ENCODE measurements at places on chromosomes 12 and 14.

DNA sequence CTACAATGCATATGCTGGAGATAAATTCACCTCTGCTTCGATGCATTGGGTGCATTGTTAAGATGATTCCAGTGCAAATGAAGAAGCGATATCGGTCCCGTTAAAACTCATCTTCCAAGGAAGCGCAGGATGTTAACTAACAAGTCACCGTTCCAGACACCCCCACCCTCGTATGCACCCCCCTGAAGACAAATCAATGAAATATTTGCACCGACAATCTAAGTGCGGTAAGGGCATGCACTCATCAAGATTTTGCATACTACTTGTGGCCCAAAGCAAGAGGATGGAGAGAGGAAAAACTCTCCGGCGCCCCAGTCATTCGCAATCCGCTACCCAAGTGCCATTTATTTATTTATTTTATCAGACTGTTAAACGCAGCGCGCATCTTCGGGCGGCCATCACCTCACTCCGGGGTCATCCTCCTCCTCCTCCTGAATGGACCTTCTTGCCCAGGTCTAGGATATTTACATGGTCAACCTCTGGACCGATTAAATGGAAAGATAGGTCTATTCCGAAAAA, 1.2 kb downstream of the NOVA1 start:
- no peak for DNase-seq

DNA sequence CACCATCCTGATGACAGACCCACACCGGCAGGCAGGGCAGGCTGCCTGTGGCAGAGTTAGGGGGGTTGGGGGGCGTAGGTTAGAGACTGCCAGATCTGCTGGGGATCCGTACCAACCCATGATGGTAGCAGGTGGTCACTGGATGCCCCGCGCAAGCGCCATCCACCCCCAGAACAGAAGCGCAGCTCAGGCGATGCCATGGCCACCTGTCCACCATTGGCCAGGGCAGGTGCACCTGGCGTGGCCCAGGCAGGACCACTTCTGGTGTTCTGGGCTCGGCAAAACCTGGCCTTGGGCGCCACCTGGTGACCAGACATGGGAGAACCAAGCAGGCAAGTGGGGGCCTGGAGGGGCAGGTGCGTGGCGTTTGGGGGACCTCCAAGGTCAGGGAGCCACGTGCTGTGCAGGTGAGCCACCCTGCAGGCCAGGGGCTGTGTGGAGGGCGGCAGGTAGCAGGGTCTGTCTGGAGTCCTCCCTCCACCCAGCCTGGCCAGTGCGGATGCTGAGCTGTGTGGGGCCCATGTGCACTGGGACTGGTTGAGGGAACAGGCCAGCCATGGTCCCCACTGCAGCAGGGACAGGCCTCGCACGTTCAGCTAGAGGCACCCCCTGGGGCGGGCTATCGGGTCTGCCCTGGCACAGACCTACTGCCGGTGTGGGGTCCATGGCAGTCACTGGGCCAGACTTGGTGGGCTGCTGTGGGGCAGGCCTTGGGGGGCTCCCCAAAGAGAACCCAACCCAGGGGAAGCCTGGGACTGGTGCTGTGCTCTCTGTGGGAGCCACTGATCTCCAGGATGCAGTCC, 15.6 kb downstream of the BAG5 start:
- peak; percentile 89 for DNase-seq

DNA sequence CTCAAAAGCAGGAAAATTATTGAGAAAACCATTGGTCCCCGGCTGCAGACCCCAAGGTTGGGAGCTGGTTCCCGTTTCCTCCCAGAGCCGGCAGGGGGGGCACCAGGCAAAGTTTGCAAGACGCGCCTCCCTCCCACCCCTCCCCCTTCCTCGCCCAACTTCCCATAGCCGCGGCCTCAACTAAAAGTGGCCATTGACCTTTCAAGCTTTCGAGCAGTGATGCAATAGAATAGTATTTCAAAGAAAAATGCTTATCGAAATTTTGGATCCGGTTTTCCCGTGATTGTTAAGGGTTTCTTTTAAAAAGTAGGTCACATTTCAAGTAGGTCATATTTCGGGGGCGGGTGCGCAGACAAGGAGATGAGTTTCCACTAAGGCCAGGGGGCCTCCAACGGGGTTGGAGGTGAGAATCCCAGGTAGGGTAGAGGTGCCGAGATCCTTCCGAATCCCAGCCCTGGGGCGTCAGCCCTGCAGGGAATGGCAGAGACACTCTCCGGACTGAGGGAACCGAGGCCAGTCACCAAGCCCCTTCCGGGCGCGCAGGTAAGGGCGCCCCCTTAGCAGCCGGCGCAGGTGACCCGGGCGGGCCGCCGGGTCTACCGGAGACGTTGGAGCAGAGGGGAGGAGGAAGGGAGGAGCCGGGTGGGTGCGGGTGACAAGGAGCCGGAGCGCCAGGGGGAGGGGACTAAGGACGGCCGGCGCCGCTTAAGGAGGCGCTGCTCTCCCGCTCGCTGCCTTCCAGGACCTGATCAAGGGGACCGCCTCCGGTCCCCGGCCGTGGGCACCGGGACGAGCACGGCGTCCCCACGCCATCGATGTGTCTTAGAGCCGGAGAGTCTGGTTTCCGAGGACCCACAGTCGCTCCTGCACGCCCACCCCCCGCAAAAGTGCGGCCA, 2.6 kb upstream of the SOCS2 start:
- peak; percentile 87 for DNase-seq

DNA sequence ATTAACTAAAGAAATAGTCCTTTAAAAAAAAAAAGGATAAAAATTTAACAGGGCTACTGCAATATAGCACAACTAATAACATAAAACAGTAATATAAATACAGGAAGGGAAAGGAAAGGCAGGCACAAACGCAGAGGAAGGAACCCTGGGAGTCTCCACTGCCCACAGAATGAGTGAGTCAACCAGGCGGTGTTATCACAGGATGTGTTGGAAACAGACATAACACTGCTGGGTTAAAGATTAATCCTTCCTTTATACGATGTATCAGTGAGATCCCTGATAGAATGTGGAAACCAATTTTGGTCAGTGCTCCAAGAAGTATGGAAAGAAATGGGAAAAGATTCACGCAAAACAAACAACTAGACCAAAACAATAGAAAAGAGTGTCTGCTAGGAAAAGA, 47.9 kb downstream of the FGD6 start:
- no peak for DNase-seq

GRCh38 chr14:33349871-33350270, 411.2 kb downstream of the NPAS3 start:
- no peak for DNase-seq

DNA sequence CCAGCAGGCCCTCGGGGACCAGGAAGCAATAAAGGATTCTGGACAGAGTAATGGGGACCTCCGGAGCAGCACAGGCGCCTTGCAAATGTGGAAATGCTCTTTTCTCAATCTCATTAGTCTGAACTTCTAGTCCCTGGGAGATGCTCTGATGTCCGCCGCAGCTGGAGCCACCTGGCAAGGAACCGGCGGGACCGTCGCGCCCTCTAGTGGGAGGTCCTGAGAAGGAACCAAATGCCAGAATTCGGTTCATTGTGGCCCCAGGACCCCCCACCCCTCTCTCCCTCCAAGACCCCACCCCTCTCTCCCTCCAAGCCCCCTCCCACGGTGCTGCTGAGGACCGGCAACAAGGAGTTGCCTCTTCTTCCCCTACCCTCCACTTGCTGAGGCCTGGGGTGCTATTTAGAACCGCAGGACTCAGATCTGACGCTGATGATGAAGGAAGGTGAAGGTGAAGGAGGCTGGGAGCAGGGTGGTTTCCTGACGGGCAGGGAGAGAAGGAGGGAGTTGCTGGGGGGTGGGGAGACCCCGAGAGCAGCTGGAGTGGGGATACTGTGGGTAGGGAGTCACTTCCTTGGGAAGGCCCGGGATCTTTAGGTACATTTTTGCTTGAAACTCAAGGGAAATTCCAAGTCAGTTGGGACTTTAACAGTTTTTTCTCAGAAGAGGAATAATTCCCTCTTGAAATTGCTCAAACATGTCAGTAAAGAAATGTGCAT, 42.5 kb downstream of the SMIM41 start:
- DNase-seq = peak; percentile 85

GRCh38 chr12:79706676-79707075, 15.9 kb upstream of the PAWR start:
- no peak for DNase-seq

- no peak for DNase-seq
Observed at GRCh38 chr12:52239767-52240166, 6.7 kb downstream of the KRT7 start.

DNA sequence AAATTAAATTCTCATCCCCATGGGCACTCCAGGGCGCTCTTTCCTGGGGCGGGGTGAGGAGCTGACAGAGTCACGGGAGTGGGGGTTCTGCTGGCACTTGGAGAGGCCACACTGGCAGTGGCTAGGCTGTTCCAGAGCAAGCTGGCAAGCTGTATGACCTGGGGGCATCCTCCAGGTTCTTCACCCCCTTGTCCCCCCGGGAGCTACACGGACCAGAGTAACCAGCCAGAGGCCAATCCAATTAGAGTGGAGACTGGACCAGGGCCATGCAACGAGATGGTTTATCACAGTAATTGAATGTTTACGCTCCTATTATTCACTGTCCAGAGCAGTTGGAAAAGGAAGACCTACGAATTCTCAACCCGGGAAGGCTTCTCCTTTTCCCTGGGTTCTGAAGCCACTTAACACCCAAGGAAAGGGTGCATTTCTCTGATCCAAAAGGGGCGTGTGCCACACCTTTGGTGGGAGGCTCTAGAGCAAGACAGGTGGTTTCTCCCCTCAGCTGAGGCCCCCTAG, 43.8 kb upstream of the PNMA1 start:
- DNase-seq = no peak

GRCh38 chr14:85295318-85295717, 234.6 kb upstream of the FLRT2 start:
- no peak for DNase-seq

- DNase-seq = no peak
Observed at GRCh38 chr12:127760996-127761395, 506.0 kb upstream of the TMEM132C start.

GRCh38 chr12:45363903-45364302, 148.0 kb downstream of the ANO6 start:
- no peak for DNase-seq

GRCh38 chr14:43361751-43362150, 1145.3 kb downstream of the FSCB start:
- no peak for DNase-seq

- no peak for DNase-seq
Observed at GRCh38 chr14:87494010-87494409, 499.0 kb downstream of the GALC start.

DNA sequence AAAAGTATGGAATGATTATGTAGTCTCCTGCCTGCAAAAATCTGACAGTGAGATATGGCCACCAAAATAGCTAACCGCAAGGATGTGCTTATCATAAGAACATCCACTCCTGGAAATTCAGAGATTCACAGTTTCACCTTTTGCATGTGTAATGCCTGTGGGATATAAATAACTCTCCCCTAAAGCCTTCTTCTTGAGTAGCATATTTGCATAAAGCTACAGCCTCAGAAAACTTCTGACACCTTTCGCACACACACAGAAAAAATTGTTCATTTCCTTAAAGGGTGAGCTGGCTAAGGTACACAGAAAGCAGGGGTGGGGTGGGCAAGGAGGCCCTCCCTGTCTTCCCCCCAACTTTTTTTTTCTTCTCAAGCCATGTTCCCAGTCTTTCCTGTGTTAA, 3.1 kb upstream of the IGF1 start:
- DNase-seq = no peak

GRCh38 chr14:64422756-64423155, 34.6 kb downstream of the MTHFD1 start:
- peak; percentile 36 for DNase-seq

- no peak for DNase-seq
Observed at GRCh38 chr14:71474301-71475265, 457.6 kb upstream of the RGS6 start.

- peak; percentile 51 for DNase-seq
Observed at GRCh38 chr12:104201238-104202001, 14.2 kb upstream of the TXNRD1 start.

DNA sequence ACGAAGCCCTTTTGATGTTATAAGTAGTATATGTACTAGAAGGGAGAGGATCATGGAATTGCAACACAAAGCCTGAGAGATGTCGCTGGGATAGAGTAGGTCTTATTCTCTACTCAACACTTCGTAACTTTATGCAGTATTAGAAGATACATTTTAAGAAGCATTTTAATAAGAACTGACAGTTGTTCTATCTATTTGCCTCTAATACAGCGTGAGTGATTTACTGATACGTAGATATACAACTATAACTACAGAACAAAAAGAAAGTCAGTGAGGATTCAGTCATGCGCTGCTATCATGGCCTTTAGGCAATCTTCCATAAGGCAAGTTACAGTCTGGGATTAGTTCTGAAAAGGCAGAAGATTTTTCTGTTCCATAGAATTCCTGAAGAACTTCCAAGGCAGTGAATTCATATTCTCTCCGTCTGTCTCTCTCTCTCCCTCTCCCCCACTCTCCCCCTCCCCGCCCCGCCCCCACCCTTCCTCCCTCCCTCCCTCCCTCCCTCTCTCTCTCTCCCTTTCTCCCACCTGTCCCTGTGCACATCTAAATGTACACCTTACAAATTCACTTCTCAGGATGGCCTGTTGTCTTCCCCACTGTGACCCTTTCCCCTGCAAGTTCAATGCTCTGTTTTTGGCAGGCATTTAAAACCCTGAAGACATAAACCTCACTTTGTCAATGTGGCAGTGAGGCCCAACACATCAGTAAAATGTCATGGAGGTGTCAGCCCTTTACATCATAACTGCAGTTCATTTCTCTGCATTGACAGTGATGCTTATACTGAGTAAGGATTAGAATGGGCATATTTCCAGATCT, 470.6 kb downstream of the EGLN3 start:
- DNase-seq = no peak

- DNase-seq = peak; percentile 78
Observed at GRCh38 chr12:57865084-57865751, 18.7 kb upstream of the CTDSP2 start.

- no peak for DNase-seq
Observed at GRCh38 chr12:80634903-80635302, 72.5 kb upstream of the MYF6 start.

GRCh38 chr14:53850714-53851296, 105.8 kb downstream of the BMP4 start:
- DNase-seq = no peak

DNA sequence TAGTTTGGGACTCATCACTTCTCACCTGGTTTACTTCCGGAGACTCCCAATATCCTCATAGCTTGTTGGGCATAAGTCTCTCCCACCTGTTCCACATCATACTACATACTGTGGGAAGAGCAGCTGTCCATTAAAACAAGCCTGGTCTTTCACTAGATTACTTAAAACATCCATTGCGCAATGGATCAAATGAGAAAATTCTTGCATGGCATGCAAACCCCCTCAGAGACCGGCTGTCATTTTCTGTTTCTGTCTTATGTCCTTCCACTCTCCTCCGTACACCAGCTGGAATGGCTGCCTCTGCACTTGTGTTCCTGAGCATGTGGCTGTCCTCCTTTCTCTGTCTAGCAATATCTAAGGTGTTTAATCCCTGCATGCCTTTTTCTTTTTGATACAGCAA, 265.6 kb downstream of the TMEM117 start:
- no peak for DNase-seq

All from stimulated activated CD8-positive, alpha-beta memory T cell treated with anti-CD3 and anti-CD28 coated beads, Interleukin-4, amount 100 ng/mL, for 48 hours (primary cell).